ENCODE measurements at places on chromosomes 11 and 22. TPM values are rescaled to one million over a fixed set of nuclear protein-coding genes. Genes with fewer than 3 reads are reported as not detected.

The HMGXB4 gene
- total RNA-seq, result 39.4 TPM

The CECR2 gene
- 13.5 TPM for total RNA-seq

The TIMP3 gene
- 9.4 TPM for total RNA-seq

The EXPH5 gene
- 0.94 TPM for total RNA-seq

The KCNJ1 gene
- total RNA-seq, result not detected

The MICAL2 gene
- total RNA-seq, result 27.2 TPM

The RASL10A gene
- total RNA-seq, result 21.3 TPM
